ENCODE measurements at places on chromosomes 4 and X.

- no peak for DNase-seq
Measured at GRCh38 chr4:162510937-162511336, 347.1 kb upstream of the FSTL5 start.

DNA sequence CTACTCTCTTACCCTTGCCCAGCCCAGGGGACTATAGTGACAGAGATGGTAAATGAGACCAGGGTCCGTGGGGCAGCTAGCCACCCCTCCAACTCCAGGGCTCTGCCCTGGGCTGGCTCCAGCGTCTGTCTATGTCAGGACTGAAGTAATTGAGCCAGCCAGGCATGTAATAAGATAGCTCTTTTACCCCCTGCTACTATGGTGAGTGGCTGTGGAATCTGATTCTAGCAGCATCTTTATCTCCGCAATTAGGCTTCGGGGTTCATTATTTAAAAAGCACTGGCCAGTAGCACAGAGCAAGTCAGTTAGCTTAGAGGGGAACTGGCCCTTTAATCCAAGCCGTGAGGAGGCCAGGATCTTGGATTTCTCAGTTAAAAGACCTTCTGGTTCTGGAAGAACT, 123.3 kb upstream of the RAI2 start:
- DNase-seq: no peak

GRCh38 chr4:170325599-170325998, 235.8 kb upstream of the AADAT start:
- DNase-seq: no peak

GRCh38 chr4:41454423-41454822, 83.5 kb upstream of the LIMCH1 start:
- DNase-seq: no peak

- DNase-seq: peak; percentile 91
Measured at GRCh38 chr4:40316333-40316781, 18.8 kb upstream of the CHRNA9 start.

- DNase-seq: no peak
Measured at GRCh38 chrX:49312176-49312575, 8.7 kb downstream of the GAGE10 start.

DNA sequence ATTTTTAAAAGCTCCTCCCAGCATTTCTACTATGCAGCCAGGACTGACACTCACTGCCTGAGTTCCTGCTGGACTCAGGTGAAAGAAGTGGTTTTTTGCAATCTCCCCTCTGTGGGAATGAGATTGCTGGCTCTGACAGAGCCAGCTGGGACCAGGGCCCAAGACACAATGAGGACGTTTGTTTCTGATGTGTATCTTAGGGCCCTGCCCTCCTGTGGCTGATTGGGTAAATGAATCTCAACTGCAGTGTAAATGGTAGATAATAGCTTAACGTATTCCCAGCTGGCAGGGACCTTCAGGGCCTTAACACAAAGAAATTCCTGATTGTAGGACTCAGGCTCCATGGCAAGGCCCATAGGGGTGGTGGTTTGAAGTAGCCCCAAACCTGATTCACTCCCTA, 85.8 kb upstream of the PRPS1 start:
- no peak for DNase-seq

DNA sequence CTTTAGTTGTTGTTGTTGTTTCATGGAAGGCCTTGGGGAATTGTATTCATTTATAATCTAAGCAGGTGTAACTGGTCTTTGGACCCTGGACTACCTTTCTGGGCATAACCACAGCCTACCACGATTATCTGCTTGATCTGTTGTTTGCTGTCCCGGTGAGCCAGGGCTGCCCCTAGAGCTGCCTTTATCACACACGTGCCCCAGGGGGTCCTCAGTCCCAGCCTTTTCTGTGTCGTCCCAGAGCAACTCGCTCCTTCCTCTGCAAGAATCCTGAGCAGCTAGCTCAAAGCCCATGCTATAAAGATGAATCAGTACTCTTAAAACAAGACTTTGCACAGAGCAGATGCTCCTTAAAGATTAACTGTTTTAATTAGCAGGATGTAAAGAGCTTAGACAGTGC, 273.2 kb downstream of the EVC2 start:
- no peak for DNase-seq

DNA sequence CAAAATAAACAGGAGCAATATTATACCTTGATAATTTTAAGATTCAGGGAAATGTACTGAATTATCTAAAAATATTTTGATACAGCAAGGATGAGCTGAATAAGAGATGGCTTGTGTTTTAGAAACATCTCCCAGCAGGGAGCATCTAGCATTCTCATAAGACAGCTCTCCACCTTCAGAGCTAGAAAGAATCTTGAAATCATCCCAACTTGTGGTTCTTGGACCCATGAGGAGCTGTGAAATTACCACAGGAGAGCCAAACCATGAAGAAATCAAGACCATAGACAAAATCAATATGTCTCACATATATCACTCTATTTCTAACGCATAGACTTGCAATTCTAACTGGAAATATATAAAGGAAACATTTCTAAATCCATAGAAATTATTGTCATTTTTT, 210.6 kb upstream of the DKK2 start:
- no peak for DNase-seq

DNA sequence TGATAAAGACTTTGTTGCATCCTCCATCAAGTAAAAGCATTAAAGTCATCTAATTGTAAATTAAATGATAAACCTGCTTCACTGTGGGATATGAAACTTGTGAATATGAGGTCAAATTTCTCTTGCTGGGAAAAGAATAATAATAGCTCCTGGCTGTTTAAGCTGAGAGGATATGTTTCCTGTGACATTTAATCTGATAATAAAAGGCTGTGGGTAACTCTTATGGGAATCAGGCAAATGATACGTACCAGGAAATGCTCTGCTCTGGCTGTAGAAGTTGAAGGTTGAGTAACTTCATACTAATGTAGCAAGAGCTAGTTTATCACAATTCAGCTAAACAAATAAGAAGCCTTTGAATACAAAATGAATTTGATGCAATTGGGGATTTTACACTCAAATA, 574.6 kb downstream of the RAPGEF2 start:
- no peak for DNase-seq

DNA sequence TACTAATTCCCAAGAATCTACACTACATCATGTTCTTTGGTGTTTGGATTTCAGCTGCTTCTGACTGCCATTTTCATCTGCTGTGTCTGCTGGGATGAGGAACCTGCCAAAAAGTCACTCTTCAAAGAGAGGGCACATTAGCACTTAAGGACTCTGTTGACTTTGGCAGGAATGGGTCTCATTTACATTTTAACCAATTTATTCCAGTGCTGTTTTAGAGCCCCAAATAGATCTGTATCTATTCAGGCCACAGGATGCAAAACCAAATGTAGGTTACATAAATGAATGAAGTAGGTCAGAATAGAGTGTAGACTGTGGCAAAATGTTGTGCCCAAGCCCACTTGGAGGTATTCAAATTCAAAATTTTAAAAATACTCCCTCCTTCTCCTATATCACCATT, 14.4 kb downstream of the TXK start:
- DNase-seq: no peak

DNA sequence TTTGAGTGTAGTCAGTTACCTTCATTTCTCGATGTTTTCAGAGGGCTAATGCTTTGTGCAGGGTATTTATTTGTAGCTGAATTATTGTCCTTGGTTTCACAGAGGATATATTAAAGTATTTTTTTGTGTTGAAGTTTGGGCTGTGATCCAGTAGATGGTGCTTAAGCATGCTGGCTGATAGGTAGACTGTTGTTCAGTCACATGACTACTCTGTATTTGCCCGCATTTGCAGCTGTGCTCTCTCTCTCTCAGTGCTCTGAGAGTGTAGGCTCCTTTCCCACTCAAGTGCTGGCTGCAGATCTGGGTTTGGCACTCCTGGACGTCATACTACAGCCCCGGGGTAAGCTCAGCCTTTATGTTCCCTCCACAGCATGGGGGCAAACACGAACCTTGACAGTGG, 21.7 kb downstream of the RAB40AL start:
- no peak for DNase-seq

DNA sequence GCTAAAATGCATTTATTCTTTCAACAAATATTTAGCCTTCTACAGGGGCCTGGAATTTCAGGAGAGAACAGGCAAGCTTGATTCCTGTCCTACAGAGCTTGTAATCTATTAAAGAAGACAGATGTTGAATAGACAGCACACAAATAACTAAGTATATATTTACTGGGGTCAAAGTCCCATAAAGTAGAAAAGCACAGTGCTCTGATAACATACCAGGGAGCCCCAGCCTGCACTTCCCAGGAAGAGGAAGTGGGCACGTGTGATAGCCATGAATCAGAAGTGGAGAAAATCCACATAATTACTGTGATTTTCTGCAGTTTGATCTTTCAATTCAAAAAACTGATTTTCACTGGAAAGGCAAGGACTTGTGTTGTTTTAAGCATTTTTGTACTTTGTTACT, 129.1 kb downstream of the EGF start:
- no peak for DNase-seq

DNA sequence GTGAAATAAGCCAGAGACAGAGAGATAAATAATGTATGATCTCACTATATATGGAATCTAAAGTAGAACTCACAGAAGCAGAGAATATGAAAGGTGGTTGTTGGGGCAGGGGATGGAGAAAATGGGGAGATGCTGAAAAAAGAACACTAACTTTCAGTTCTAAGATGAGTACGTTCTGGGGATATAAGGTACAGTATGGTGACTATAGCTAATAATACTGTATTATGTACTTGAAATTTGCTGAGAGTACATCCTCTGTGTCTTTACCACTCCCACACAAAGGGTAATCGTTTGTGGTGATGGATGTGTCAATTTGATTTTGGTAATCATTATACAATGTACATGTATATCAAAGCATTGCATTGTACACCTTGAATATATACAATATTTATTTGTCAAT, 6.6 kb downstream of the FBXL5 start:
- DNase-seq: no peak

DNA sequence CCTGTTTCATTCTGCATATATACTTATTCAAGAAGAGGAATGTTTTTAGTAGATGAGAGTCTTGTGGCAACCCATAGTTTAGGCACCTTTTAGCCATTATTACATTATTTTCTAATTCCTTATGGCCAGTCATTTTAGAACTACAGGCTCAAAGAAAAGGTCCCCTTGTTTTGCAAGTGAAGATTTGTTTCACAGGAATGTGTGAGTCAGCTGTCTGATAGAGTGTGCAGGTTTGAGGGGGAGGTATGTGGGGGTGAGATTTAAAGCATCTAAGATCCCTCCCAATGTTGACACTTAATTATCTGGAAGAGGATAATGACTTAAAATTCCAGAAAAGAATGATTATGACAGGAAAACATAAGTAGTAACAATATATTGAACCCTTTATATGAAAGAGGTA, 495.6 kb downstream of the KCNIP4 start:
- no peak for DNase-seq

- DNase-seq: peak; percentile 7
Measured at GRCh38 chrX:3345281-3346191, 916 bp downstream of the MXRA5 start.

GRCh38 chrX:32877592-32877991, 333.8 kb downstream of the DMD start:
- DNase-seq: no peak

DNA sequence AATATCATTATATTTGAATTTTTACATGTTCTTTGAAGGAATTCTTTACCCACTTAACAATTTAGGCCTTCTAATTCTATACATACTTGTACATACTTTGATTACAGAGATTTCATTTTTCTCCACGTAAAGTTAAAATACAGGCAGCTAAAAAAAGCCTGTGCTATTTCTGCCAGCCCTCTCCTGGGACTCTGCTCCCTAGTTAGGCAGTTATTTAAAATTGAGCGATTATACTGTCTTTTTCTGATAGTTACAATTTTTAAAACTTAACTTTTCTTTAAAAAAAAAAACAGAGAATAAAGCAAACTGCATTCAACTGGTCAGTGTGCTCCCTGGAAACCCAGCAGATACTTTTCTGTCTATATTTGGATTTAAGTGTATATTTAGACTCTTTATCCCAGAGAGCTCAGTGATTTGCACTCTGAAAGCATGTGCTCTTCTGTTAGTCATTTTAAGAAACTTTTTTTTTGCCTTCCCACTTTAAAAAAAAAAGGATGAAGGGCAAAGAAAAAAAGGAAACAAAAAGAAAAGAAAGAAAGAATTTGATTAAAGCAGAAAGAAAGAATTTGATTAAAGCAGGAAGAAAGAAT, 18.1 kb upstream of the FAM241A start:
- DNase-seq: no peak

GRCh38 chr4:16530688-16531635, 304.7 kb upstream of the TAPT1 start:
- DNase-seq: peak; percentile 55

- no peak for DNase-seq
Measured at GRCh38 chrX:45068569-45068968, 132.1 kb downstream of the DIPK2B start.

DNA sequence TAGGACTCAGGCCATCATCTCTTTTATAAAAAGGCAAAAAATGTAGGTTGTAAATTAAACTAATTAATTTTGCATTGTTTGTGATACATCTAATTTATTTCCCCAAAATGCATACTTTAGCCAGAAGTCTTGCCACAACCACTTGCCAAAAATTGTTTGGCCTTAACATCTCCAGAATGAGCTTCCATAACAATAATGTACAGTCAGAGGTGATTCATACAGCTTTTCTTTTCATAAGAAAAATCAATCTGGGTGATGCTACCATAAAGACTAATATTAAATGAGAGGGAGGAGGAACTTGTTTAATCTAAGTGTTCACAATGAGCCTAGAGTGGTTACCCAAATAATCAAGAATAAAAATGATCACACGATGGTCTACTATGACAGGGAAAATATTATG, 59.3 kb downstream of the AMMECR1 start:
- no peak for DNase-seq

DNA sequence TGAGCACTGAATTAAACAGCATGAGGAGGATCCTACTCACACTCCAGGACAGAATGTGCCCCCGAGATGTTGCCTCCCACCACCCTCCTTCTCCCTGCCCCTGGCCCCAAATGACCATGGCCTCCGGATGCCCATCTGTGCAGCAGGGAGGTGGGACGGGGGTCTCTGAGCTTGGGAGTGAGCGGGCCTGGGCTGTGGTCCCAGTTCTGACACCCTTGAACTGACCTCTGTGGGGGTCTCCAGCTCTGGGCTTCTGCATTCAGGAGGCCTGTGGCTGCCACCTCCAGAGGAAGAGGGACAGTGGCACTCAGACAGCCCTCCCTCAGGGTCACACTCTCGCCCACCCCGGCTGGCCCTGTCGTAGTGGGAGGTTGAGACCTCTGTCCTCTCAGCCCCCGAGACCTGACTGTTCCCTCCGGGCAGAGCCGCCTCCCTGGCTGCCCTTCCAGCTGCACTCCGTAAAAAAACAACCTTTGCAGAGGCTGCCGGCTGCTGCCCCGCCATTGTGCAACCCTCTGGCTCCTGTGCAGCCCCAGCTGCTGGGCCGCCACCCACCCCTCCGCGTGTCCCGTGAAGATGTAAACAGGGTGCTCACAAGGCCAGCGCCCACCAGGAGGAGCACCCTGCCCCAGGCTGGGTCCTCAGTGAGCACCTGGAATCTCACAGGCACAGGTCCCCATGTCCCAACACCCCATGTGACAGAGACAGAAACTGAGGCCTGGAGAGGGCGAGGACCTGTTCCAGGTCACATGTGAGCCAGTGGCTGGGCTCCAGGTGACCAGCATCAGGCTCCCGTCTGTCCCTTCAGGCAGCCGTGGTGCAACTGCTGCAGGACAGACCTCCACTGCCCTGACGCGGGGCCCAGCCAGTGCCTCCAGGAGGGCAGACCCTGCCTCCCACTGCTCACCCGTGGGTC, 39.6 kb downstream of the HTRA3 start:
- no peak for DNase-seq

Data from AG09309 (cell line).